Stromal cell of bone marrow (primary cell): ENCODE measurements at places on chromosomes 3 and 15.

DNA sequence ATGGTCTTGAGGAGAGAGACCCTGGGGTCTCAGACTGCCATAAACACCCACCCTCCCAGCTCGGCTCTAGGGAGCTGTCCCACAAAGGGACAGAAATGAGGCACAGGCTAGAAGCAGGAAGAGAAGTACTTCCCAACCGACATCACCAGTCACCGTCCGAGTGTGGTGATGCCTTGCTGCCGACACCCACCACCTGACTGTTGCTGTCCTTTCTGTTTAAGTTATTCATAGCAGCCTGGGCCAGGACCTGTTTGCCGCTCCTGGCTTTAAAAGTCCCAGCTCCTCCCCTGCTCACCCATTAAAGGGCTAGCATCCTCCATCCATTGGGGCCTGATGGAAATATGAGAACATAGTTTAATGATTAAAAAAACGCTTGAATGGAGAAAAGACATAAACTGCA lies 13.2 kb upstream of the SPG11 start:
- no peak for DNase-seq

DNA sequence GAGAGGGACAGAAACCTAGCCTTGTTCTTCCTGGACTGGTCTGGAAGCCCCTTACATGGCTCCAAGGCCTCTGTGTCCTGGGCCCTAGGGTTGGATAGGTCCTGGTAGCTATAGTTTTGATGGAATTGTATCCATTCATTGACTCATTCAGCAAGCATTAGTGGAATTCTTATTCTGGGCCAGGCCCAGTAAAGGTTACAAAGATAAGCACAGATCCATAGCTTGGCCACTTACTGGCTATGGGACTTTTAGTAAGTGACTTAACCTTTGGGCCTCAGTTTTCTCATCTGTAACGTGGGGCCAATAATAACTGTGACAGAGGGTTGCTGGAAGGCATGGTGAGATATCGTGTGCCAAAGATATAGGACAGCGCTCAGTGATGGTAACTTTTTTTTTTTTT lies 13.6 kb upstream of the DAG1 start:
- no peak for DNase-seq

- no peak for DNase-seq
Observed at GRCh38 chr15:88542342-88542733, 4.1 kb downstream of the DET1 start.

- no peak for DNase-seq
Observed at GRCh38 chr15:38823263-38823662, 258.6 kb upstream of the RASGRP1 start.

- no peak for DNase-seq
Observed at GRCh38 chr3:69866988-69867720, 127.9 kb downstream of the MITF start.

GRCh38 chr3:10335190-10335738 lies 14.4 kb upstream of the SEC13 start:
- DNase-seq = no peak

GRCh38 chr15:40325700-40326099 lies 2.2 kb downstream of the INAFM2 start:
- no peak for DNase-seq

GRCh38 chr3:151093905-151094304 lies 8.4 kb downstream of the MED12L start:
- DNase-seq = no peak

DNA sequence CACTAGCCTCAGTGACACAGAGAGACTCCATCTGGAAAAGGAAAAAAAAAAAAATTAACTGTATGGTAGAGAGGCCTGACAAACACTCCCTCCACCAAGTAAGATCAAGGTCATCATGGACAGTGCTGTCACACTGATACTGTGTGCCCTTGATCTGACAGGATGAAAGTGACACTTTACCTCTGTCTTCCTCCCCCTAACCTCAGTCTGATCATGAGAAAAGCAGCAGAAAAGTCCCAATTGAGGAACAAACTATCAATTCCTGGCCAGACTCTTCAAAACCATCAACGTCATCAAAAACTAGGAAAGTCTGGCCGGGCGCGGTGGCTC lies 26.7 kb downstream of the PGPEP1L start:
- no peak for DNase-seq

- no peak for DNase-seq
Observed at GRCh38 chr3:71649757-71650156, 66.2 kb upstream of the FOXP1 start.

DNA sequence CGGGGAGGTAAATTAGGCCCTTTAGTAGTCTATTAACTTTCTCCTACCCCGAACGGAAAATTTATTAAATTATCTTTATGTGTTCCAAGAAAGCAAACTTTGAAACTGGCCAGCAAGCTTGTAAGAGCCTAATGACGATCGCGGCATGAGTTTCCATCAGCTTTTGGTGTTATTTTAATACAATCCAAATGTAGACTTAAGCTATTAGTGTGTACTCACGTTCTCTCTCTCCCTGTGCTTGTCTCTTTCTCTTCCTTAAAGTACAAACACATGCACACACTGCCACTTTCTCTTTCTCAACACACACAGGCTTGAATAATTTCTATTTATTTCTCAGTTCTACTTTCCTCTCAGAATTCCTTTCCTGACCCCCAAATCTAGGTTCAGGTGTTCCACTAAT lies 108.8 kb upstream of the MME start:
- DNase-seq = no peak

GRCh38 chr3:97106652-97106989 lies 292.2 kb downstream of the EPHA6 start:
- no peak for DNase-seq

GRCh38 chr15:58159827-58160386 lies 21.7 kb downstream of the AQP9 start:
- no peak for DNase-seq

DNA sequence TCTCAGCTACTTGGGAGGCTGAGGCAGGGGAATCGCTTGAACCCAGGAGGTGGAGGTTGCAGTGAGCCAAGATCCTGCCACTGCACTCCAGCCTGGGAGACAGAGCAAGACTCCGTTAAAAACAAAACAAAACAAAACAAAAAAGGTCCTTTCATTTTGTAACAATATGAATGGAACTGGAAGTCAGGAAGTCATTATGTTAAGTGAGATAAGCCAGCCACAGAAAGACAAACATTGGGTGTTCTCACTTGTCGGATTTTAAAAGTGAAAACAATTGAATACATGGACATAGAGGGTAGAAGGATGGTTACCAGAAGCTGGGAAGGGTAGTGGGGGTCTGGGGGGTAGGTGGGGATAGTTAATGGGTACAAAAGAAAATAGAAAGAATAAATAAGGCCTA lies 12.5 kb upstream of the B3GALNT1 start:
- DNase-seq = no peak

GRCh38 chr15:63944681-63944955 lies 101.7 kb downstream of the DAPK2 start:
- no peak for DNase-seq

DNA sequence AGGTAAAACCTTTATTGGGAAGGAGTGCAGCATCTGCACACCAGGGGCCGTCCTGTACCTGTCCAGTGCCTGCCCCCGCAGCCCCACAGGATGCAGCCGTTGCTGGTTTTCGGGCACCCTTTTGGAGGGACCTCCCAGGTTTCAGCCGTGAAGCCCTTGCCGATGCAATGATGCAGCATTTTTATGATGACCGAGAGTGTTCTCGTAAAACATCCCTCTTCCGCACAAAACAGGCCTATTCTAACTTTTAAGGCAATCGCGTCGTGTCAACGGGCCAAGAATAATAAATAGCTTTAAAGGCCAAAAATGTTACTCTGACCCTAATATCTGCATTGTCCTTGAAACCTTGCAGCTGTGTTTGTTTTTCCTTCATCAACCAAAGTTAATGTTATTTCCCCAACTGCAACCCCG lies 126.1 kb downstream of the LRRK1 start:
- DNase-seq = no peak

DNA sequence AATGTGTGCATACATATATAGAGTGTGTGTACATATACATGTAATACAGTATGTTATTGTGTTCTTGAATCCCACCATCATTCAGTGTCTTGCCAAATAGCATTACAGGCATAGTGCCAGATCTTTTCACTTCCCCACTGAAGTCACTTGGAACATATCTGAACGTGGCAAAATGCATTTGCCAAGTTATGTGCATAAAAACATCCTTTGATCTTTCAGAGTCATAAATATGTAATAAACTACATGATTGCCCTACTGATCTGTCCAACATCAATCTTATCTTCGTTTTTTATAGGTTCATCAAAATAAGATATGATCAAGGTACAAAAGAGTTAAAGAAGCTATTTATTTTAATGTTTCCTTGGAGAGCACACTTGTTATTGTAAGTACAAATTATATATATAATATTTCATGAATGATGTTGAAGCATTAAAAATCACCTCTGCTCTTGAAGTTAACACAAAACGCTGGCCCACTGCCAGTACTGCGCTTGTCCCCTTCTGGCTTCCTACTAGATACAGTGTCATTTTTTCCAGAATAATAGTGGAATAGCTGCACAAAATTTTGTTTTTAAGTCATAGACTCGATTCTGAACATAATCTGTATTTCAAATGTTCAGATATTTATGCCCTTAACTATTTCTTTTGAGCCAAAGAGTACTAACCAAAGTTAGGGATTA lies 549.5 kb upstream of the ARRDC4 start:
- DNase-seq = no peak

- DNase-seq = no peak
Observed at GRCh38 chr3:50203809-50204803, 965 bp upstream of the SLC38A3 start.
